ENCODE measurements at places on chromosomes 6 and 20.

GRCh38 chr20:35568645-35569044, 26.8 kb downstream of the ERGIC3 start:
- DNase-seq: no peak

- no peak for DNase-seq
These were observed 68.8 kb downstream of the AGPAT4 start for GRCh38 chr6:161204866-161205557.

DNA sequence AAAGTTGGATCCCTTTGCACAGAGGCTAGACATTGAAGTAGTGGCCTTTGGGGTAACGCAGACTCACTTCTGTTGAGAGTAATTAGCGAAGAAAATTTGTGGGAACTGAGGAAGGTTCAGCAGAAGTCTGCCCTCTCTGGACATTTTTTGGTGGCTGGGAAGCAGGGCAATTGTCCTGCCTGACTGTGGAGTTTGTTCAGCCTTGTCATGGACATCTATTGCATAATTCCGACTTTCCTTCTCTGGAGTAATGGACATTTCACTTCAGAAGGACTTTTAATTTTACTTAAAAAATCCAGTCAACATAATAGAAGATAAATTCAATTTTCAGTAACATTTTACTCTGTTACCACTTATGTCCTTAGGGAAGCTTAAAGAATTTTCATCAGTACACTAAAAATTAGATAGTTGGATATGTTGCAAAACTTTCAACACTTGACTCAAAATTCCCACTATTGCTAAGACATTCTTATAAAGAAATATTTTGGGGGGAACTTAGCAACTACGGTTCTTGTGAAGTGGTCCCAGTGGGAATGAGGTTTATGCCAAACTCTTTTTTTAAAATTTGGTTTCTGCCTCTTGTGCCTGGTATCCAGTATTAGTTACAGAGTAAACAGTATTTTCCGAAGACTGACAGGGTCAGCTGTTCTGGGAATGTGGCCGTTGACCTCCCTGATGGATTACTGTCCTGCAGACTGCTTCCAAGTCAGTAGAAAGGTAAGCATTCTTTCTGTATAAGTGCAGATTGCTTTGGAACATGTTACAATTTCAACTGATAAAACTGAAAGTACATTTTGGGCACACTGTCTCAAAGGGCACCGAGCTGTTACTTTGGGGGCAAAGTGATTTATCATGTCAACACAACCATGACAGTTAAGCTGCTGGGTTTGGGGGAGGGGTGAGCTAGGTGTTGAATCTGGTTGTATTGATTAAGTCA, 100.6 kb upstream of the MLIP start:
- DNase-seq: no peak

- no peak for DNase-seq
These were observed 13.9 kb downstream of the ADISSP start for GRCh38 chr20:3753501-3754275.

Data from HAP-1 (cell line).